ENCODE measurements at places on chromosomes 3 and 15.

DNA sequence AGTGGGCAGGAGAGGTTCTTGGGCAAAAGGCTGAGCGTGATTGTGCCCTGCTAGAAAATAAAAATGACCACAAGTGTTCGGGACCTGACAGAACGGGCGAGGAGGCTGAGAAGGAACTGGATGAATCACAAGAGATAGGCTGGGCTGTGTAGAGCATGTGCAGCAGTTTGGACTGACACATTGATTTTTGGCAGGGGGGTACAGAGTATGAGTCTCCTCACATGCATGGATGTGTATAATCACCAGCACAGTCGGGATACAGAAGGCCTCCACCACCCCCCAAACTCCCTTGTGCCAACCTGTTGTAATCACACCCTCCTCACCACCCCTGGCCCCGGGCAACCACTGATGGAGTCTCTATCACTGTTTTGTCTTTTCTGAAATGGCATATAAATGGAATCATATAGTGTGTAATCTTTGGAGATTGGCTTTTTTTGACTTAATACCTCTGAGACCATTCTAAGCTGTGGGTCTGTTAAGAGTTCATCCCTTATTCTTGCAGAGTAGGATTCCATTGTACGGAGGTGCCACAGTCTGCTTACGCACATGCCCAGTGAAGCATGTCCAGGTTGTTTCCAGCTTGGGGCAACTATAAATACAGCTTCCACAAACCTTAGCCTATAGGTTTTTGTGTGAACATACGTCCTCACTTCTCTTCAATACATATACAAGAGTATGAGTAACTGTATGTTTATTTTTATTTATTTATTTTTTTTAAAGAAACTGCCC, 438.8 kb downstream of the FOXP1 start:
- no peak for DNase-seq

GRCh38 chr3:53944028-53944427, 52.4 kb upstream of the SELENOK start:
- DNase-seq, result no peak

DNA sequence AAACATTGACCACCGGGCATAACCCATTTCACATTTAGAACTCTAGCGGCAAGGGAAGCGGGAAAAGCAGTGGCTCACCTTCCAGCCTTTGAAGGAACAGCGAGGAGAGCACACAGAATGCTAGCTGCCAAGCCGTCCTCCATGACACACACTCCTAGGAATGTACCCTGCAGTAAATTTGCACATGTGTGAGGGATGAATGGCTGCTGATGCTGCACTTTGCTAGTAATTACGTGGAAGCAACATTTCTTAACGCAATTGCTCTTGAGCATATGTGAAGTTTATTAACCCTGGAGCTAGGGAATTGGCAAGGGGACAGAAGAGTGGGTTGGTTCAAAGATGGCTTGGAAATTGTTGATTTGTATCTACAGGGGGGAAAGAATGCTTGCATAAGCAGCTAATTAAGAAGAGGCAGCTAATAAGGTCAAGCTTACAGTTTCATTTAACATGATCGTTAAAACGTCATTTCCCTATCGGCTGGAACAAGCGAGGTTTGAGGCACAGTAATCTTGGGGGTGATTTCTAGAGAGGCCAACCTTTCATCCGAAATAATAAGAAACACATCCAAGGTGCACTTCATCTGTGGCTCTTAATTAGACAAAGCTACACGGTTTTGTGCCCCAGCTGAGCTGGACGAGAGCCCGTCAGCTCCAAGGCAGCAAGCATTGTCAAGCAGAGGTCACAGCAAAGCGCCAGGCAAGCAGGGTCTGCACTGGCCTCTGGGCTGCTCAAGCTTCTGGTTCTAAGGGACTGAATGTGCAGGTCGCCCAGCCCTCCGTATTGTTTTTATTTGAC, 123.4 kb downstream of the CHSY1 start:
- peak; percentile 78 for DNase-seq

DNA sequence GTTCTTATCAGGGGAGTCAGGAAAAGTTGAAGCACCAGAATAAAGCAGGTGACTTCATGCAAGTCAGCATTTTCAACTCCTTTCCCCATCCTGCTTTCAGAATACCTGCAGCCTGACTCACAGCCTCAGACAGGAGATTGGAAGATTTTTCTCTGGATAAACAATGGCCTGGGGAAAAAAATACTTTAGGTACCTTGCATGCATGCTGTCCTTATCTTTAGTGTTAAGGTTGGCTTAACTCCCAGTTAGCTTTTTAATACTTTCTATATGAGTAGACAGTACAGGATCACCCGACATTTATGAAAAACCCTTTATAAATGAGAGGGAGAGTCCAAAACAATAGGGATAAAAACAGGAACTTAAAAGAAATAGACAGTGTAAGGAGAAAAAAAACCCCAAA, 53.6 kb downstream of the PAK2 start:
- peak; percentile 60 for DNase-seq

GRCh38 chr3:188775412-188775811, 396.4 kb upstream of the TPRG1 start:
- DNase-seq, result no peak

DNA sequence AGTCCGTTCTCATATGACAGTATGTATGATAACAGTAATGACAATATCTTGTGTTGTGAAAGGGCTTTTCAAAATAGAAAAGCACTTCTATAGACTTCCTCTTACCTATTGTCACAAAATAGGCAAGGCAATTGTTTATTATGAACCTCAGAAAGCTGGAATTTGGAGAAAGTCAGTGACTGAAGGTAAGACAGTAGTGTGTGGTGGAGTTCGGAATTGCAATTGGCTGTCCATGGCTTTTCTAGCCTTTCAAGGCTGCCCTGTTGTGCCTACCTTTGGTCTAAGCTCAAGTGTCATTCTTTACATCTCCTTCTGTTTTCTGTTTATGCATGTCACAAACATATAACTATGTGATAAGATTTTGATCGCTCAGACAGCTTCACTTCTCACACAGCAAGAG, 219.3 kb upstream of the NR2E3 start:
- no peak for DNase-seq

- DNase-seq, result no peak
Measured at GRCh38 chr15:81047928-81048327, 47.2 kb downstream of the TLNRD1 start.

DNA sequence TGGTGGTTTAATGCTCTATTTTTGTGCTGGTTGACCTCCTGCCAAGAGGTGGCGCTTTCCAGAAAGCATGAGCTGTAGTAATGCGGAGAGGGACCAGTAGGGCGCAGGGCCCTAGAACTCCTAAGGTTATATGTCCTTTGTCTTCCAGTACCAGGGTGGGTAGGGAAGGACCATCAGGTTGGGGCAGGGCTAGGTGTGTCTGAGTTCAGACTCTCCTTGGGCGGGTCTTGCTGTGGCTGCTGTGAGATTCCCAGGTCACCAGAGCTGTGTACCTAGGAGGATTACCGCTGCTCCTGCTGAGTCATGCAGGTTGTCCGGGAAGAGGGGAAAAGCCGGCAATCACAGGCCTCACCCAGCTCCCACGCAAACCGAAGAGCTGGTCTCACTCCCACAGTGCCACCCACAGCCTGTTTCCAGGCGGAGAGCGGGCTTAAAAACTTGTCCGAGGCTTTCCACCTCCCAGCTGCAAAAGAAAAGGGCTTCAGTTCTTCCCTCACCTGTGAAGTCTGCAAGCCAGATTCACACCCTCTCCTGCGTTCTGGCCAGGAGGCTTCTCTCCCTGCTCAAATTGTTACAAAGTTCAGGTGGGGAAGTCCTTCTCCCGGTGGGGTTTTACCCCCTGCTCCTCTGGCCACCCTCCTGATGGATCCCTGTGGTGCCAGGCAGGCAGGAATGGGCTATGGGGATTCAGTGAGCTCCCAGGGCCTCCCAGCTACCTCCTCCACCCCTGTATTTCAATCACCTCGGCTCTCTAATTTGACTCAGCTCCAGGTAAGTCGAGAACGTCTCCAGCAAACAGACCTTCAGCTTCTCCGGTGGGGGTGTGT, 37.7 kb upstream of the BCHE start:
- no peak for DNase-seq

DNA sequence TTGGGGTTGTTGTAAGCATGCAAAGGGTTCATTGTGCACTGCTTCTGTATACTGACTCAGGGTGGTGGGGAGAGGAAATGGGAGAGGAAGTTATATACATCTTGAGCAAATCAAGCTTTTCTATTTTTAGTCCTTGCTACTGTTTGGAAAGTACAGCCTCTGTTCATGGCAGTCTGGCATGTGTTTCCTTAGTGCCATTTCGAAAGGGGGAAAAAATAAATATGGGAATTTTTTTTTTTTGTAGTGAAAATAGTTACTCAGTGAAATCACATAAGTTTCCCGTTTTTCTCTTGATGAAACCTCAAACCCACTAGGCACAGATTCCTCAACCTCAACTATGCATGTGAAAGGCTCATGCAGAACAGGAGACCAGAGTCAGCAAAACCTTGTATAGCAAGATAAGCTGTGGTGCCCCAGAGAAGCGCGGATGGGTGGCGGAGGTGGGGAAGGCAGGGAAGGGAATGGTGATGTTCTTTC, 353.3 kb downstream of the LPP start:
- DNase-seq, result peak; percentile 79

GRCh38 chr3:129992781-129993180, 18.3 kb downstream of the TRH start:
- peak; percentile 65 for DNase-seq

GRCh38 chr3:19213603-19214220, 65.4 kb downstream of the KCNH8 start:
- no peak for DNase-seq

- DNase-seq, result no peak
Measured at GRCh38 chr15:64610257-64610919, 150.0 kb downstream of the ZNF609 start.

DNA sequence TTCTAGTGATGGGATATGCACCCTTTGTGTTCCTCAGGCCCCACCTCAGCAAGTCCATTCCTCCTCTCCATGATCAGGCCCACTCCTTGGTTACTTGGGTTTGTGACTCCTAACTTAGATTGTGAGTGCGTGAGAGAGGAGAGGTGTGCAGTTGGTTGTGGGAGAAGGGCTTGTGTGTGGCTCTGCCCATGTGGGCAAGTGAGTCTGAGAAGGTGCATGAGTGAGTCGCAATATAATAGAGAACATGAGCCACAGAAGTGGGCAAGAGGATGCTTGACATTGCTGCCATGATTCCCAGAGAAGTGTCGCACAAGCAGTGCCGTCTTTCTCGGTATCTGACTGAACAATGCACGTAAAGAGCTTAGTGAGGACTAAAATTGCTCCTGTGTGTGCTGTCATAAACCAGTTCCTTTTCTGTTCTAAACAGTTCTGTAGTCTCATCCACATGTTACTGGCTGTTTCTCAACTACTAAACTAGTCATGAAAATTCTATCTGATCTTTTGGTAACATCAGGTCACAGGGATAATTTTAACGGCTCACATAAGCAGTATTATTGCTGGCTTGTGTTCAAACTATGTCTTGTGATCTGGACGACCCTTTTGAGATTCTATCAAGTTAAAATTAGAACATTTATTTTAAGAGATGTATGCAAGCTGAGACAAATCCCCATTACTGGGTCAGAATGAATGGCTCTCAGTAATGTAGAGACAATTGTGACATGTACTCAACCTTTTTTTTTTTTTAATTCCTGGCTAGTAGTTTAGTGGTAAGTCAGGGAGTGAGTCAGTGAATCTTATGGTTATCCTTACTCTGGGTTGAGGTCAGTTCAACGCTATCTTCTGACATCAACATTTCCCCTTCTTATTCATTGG, 25.6 kb downstream of the GYG1 start:
- peak; percentile 82 for DNase-seq

DNA sequence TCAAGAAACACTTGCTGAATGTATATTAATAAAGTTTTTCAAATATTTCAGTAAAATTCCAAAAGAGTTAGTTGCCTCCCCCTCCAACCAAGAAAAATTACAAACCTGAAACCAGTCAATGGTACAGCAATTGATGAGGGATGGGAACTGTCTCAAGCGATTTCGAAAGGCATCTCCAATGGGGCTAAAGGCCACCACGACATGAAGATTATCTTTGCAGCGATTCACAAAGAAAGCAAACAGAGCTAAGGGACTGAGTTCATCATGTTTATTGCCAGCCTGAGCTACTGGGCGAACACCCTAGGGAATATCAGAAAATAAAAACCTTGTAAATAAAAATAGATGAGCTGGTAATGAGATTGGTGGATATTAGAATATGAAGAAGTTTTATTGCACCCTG, 99.3 kb upstream of the ASB14 start:
- DNase-seq, result no peak

- peak; percentile 59 for DNase-seq
Measured at GRCh38 chr3:191376516-191377141, 46.3 kb upstream of the UTS2B start.

DNA sequence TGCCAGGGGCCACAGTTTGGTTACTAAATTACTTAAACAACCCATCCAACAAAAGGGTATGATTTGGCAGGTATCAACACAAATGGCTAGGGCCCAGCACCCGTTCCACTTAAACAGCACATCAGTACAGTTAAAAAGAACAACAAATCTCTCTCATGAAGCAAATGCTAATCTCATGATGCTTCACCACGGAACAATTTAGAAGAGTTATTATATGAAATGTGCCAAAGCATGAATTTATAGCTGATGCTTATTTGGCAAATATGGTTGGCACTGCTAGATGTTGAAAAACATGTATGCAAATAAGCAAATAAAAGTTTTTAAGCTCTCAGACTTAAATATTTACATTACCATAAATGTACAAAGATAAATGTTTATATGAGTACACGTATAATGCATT, 2.3 kb downstream of the PEAK1 start:
- DNase-seq, result peak; percentile 20

DNA sequence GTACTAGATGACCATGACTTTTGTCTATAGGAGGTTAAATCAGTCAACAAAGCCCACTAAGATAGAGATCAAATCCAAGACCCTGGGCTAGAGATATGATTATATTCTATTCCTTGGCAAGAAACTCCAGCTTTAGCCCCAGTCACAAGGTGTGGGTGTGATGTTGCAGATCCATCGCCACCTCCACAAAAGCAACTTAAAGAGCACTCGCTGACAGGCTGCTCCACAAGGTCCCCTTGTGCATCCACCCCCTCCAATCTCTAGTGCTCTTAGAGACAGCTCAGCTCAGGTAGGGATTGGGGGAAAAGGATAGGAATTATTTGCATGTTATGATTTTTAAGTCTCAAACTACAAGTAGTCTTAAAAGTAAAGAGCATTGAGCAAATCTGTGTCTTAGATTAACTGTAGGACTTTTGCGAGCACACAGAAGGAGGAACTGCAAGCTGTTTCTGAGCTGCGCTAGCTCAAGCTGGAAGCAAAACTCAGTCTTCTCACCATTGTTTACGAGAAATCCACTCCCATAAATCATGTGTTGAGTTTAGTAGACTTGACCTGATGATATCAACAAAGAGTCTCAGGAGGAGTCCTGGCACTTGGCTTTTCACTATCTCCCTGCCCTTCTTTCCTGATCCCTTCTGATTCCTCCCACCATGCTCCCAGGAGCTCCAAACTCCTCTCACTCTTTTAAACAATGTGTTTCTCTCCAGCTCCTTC, 177.6 kb downstream of the STAC start:
- no peak for DNase-seq

DNA sequence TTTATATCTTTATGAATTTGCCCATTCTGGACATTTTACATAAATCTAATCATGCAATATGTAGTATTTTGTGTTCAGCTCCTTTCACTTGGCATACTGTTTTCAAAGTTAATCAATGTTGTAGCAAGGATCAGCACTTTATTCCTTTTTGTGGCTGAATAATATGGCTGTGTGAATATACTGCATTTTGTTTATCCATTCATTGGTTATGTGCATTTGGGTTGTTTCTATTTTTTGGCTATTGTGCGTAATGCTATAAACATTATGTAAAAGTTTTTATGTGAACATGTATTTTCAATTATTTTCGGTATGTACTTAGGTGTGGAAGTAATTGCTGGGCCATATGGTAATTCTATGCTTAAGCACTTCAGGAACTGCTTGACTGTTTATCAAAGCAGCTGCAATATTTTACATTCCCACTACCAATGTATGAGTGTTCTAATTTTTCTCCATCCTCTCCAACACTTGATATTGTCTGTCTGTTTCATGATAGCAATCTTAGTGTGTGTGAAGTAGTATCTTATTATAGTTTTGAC, 101.3 kb upstream of the P2RY1 start:
- no peak for DNase-seq

Measured in GM03348 (cell line).